ENCODE measurements at places on chromosomes 2 and 18.

DNA sequence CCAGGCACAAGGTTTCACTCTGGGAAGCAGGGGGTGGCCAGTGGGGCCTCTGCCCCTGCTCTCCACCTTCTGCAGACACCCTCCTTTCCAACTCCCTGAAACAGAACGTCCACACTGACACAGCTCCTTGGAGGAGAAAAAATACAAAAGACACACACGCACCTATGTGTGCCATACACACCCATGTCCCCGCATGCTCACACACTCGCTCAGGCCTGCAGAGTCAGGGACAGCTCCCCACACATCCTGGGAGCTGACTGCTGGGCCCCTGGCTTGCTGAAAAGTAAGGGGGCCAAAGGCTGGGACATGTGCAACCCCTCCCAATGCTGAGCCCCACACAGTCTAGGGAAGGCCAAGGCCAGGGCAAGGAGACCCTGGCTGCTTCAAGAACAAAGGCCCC, 200.5 kb downstream of the TNS1 start:
- DNase-seq = no peak

GRCh38 chr2:20224716-20225293, at the start of gene SDC1:
Gene SDC1 (minus strand): TSS chr2:20225130. CDS start chr2:20224867, 263 bp downstream.
- DNase-seq = no peak

DNA sequence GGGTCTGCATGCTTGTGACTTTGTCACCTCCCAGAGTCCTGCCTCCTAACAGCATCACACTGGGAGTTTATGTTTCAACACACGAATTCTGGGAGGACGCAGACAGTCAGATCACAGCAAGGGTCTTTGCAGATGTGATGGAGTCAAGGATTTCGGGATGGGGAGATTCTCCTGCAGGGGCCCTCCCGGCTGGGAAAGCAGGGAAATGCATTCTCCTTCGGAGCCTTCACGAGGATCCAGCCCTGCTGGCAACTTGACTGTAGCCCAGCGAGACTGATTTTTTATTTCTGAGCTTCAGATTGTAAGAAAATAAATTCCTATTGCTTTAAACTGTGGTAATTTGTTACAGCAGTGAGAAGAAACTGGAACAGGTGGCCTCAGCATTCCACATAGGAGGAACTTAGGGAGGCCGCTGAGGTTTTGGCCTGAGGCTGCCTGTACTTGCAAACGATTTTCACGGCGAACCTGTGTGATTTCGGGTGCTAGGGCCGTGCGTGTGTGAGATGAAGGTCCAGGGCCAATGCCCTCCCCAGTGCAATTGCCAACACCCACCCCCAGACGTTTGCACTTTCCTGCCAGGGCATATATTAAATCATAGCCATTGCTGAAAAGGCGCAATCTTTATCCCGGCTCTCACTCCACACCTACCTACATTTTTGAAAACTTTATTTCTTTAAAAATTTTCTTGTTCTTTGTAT, 79.8 kb downstream of the ASB1 start:
- DNase-seq = no peak

- DNase-seq = no peak
Measured at GRCh38 chr2:157487271-157487610, 43.4 kb upstream of the CYTIP start.

DNA sequence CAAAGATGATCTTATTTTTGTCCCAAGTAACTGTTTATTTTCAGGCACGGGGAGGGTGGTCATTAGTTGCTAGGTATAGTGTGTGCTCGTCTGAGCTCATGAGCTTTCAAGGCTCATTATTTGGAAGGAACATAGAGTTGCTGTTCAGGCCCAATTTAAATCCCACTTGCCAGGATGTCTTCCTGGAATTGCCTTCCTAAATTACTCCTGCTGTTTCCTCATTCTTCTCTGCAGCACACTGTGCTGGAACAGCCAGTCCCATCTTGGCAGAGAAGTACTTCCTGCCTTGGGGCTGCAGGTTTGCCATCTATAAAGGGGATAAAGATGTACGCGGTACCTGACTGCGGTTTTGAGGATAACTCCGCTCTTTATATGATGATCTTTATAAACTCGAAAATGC, 37.3 kb downstream of the GREB1 start:
- DNase-seq = no peak

GRCh38 chr2:199279146-199279545, 178.6 kb downstream of the SATB2 start:
- DNase-seq = no peak

DNA sequence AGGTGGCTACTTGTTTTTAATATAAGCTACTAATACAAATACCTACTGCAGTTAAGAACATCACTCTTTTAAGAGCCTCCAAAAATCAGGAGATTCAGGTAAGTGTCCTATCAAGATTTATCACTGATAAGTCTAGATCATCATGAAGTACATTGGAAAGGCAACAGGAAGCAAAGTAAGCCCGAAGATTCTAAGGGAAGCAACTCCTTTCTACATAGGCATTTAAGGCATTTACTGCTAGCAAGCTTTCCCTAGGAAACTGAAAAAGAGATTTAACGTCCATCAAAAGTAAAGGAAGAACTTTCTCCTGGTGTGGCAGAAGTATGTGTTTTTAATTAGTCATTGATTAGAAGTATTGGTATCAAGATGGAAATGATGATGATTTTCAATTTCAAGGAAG, 3.7 kb downstream of the STK17B start:
- DNase-seq = no peak

DNA sequence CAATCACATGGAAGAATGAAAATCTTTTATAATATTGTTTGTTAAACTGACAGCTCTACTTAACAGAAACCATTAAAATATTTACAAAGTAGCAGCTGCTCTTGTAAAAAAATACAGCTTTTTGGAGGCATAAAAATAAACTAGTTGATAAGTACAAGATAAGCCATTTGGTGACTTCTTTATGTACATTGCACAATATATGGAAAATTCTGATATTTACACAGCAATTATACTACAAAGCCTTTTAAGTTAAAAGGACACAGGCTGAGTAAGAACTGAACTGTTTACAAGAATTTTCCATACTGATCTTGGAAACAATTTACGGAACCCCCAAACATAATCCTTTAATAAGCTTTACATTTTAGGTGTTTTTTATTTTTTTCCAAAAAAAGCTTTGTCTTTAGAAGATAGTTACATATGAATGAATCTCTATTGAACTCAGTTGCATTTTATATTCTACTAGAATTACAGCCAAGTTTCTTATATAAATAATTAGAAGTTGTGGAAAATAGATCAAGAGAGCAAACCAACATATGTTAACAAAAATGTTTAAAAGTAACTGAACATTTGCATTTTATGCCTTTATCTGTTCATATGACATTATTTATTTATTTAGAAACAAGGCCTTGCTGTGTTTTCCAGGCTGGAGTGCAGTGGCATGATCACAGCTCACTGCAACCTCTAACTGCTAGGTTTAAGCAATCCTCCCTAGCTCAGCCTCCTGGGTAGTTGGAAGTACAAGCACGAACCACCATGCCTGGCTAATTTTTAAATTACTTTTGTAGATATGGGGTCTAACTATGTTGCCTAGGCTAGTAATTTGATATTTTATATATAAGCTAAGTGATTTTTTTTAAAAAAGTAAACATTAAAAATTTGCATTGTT, 142.5 kb downstream of the OTX1 start:
- DNase-seq = no peak

GRCh38 chr2:212815453-212815852, 276.9 kb upstream of the ERBB4 start:
- DNase-seq = peak; percentile 2

DNA sequence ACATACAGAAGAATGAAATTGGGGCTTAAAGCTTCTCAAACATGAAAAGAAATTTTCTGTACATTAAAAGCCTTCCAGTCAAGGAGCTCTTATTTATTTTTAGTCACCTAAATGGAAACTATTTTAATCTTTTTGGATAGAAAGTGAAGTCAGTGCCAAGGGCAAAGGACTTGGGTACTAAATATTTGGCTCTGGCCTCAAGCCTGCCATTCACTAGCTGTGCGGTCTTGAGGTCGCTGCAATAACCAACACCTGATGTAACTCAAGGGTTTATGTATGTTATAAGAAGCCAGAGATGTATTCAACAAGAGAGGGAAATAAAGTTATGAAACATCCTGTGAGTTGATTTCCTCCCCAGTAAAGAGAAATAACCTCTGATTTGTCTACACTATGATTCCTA, 49.5 kb upstream of the LRATD1 start:
- no peak for DNase-seq

DNA sequence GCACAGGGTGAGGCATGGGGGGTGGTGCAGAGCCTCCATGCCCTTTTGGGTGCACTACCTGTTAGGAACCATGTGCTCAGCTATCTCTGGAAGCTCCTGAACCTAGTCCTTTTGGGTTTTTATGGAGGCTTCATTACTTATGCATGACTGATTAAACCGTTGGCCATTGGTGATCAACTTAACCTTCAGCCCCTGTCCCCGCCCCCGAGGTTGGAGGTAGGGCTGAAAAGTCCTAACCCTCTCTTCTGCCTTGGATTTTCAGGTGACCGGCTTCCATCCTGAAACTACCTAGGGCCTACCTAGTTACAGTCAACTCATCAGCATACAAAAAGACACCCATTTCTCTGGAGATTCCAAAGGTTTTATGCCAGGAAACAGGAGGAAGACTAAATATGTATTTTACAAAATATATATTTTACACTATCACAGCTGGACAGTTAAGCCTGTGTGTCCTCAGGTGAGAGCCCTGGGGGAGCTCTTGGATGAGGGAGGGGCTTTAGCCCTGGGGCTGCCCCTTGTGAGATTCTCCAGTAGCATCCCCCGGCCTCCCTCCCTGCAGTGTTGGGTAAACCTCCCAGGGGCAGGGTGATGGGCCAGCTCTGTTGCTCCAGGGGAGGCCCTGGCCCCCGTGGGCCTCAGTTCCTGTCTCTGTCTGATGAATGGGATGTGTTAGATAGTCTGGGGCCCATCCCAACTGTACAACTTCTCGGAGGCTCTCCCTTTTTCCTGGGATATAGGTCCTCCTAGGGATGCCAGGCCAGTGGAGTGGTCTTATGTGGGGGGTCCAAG, 24.1 kb downstream of the GLI2 start:
- no peak for DNase-seq

GRCh38 chr2:12795851-12796250, 79.1 kb downstream of the TRIB2 start:
- DNase-seq = no peak

DNA sequence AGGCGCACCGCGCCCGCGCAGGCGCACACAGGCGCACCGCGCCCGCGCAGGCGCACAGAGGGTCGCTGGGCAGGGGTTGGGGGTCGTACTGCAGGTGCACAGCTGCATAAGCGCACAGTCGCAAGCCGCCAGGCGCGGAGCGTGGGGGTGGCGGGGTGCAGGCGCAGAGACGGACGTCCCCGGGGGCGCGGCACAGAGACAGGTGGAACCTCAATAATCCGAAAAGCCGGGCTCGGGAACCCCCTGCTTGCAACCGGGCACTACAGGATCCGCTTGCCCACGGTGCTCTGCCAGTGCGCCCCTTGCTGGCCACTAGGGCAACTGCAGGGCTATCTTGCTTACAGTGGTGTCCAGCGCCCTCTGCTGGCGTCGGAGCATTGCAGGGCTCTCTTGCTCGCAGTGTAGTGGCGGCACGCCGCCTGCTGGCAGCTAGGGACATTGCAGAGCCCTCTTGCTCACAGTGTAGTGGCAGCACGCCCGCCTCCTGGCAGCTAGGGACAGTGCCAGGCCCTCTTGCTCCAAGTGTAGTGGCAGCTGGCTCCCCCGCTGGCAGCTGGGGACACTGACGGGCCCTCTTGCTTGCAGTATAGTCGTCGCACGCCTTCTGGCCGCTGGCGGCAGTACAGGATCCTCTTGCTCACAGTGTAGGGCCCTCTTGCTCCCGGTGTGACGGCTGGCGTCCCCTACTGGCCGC, 34.9 kb downstream of the FAM110C start:
- DNase-seq = peak; percentile 17

DNA sequence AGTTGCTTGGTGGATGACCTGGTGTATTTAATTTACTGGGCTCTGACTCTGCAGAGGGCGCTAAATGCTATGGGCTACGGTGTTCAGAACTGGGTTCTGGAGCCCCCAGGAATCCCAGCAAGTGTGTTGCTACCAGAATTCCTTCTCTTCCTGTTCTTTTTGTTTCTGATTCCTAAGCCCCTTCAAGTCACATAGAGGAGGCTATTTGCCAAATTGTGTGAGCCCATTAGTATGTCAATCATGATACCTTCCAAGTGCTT, 358.2 kb upstream of the SPRED2 start:
- no peak for DNase-seq

- DNase-seq = no peak
Measured at GRCh38 chr2:51710222-51710621, 678.3 kb upstream of the NRXN1 start.

GRCh38 chr2:113848758-113849415, 41.0 kb upstream of the ACTR3 start:
- no peak for DNase-seq

DNA sequence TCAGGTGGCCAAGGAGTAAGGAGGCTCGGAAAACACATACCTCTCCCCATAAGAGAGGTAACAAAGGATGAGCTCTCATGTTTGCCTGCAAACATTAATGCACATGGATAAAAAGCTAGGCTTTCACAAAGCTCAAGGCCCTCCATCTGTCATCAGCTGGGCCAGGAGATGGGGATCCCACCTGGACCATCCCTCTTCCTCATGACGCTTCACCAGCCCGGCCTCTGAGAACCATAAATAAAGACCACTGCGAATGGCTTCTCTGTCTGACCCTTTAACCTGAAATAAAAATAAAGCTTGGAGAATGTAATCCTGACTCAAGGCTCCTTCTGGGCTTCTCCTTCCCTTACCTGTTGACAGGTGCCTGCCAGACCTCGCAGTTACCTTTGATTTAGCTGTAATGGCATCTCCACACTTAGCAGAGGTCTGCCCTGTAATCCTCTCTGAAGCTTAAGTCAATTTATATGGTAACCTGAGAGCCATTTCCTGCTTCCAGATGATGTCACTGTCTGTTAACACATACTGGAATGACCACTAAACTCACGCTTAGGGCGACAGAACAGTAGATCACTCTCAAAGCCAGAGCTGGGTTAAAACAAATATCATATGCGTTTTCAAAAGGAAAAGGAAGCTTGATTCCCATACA, 29.3 kb upstream of the FOXI3 start:
- DNase-seq = no peak

DNA sequence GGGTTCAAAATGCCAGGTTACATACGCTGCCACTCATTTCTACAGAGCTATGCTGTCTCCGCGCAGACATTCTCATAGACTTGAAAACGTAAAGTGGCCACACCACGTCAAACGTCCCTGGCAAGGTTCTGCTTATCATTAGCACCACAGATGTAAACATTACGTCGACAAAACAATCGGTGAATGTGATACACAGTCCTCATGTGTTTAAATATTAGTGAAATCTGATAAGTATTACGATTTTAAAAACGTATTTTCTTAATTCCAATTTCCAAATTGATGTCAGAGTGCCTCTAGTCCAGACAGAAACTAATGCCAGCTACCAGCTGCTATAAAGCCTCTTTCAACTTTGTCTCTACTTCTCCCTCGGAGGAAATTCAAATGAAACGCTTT, 1.2 kb downstream of the STK17B start:
- no peak for DNase-seq

GRCh38 chr2:238094438-238095022, 5.6 kb upstream of the ESPNL start:
- no peak for DNase-seq

- no peak for DNase-seq
Measured at GRCh38 chr2:160474319-160474645, 19.3 kb downstream of the RBMS1 start.

Measured in stimulated activated CD8-positive, alpha-beta memory T cell treated with anti-CD3 and anti-CD28 coated beads, Interleukin-4, amount 100 ng/mL, for 1 hour (primary cell).